Activated CD8-positive, alpha-beta T cell treated with anti-CD3 and anti-CD28 coated beads for 36 hours (primary cell): ENCODE measurements at places on chromosomes 2 and 18. TPM values are rescaled to one million over a fixed set of nuclear protein-coding genes. Genes with fewer than 3 reads are reported as not detected.

DNA sequence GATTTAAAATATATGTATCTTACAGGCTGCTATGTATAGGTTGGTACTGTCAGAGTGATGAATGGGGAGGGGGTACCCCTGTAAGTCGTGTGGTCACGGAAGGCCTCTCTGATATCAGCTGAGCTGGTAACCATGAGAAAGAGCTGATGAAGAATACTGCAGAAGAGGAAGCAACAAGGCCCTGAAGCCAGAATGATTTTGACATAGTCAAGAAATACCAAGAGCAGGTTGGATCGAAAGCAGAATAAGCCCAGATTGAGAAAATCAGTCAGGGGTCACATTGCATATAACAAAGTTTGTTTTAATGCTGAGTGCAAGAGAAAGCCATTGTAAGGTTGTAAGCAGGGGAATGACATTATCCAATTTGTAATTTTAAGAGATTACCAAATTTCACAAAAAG, 57.3 kb downstream of the UNC50 start:
- DNase-seq: no peak

Gene ZNF892
- total RNA-seq: 2.9 TPM

Gene CYP26B1
- total RNA-seq: not detected

DNA sequence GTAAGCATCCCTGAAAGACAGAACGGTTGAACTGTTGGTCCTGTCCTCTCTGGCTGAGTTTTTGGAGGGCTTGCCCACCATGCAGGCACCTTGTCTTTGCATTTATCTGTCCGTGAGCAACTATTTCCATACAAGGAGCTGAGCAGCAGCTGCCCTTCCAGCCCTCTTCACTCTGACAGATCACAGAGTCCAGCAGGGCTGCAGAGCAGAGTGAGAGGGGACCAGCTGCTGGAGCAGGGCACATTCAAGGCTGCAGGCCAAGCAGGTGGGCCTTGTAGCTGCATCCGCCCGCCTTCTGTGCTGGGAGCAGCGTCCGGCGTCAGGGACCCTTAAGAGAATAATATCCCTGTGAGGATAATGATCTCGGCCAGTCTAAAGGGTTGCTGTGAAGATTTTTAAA, 9.5 kb downstream of the SMYD1 start:
- DNase-seq: no peak
